Tibial nerve (tissue), 4 donors: ENCODE measurements at places on chromosomes 7 and 10. TPM values are rescaled to one million over a fixed set of nuclear protein-coding genes. Genes with fewer than 3 reads are reported as not detected.

GRCh38 chr7:42720991-42721796 is 190.7 kb downstream of the C7orf25 start:
- no peak for DNase-seq

DNA sequence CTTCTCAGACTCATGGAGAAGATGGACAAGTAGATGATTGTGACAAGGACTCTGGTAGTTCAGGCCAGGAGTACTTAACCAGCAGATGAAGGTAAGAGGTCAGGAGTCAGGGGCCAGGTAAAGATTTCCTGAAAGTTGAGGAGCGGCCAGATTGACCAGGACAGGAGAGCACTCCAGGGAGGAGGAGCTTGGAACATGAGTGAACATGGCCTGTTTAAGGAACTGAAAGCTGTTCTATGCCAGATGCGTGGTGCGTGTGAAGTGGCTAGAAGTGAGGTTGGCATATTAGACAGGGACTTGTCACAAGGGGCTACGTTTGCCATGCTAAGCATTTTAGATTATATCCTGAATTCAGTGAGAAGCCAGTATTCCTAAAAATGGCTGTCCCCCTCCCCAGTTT is 157.2 kb downstream of the WNT2 start:
- DNase-seq: no peak

GRCh38 chr10:31350891-31351290 is 31.9 kb downstream of the ZEB1 start:
- no peak for DNase-seq

GRCh38 chr7:51024867-51025266 is 242.2 kb upstream of the GRB10 start:
- no peak for DNase-seq

DNA sequence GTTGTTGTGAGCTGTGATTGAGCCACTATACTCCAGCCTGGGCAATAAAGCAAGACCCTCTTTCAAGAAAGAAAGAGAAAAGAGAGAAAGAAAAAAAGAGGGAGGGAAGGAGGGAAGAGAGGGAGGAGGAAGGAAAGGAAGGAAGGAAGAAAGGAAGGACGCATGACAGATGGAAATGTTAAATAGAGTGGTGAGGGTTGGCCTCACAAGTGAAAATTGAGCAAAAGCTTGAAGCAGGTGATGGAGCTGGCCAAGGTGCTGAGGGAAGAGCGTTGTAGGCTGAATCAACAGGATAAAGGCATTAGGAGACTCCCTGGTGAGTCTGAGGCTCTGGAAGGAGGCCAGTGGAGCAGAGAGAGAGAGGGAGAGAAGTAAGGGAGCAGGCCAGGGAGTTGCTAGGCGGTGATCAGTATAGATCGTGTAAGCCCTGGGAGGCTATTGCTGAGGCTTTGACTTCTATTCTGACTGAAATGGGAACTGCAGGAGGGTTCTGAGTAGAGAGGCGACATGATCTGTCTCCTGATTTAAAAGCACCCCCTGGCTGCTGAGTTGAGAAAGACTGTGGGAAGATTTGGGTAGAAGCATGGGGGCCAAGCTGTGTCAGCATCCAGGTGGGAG is 26.5 kb upstream of the TMEM248 start:
- no peak for DNase-seq

DNA sequence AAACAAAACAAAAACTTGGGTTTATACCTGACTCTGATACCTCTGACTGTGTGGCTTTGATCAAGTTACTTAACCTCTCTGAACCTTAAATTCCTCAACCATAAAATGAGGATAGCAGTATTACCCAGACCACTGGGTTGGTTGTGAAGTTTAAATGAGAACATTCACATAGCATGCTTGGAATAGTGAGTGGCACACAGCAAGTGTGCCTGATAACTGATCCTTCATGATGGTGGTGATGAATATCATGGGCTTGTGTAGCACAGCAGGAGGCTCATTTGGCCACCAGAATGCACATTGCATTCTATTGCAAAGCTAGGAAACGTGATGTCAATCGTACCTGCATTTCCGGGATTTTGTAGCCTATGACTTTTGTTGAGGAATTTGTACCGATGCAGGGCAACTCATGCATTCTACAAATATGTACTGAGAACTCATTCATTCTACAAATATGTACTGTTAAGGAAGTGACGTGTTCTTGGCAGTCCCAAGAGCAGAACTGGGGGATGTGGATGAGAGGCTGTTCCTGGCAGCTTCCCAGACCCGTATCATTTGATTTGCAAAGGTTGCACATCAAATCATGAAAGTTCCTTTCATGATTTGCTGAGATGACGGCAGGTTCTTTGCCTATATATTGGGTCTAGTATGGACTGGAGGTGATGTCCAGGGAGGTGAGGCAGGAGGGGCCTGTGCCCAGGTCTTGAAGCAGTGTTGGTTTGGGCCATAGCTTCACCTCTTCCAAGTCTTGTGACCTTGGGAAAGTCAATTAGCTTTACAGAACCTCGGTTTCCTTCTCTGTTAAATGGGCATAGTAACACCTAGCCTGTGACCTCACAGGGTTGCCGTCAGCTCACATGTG is 94.6 kb upstream of the SMNDC1 start:
- DNase-seq: no peak

DNA sequence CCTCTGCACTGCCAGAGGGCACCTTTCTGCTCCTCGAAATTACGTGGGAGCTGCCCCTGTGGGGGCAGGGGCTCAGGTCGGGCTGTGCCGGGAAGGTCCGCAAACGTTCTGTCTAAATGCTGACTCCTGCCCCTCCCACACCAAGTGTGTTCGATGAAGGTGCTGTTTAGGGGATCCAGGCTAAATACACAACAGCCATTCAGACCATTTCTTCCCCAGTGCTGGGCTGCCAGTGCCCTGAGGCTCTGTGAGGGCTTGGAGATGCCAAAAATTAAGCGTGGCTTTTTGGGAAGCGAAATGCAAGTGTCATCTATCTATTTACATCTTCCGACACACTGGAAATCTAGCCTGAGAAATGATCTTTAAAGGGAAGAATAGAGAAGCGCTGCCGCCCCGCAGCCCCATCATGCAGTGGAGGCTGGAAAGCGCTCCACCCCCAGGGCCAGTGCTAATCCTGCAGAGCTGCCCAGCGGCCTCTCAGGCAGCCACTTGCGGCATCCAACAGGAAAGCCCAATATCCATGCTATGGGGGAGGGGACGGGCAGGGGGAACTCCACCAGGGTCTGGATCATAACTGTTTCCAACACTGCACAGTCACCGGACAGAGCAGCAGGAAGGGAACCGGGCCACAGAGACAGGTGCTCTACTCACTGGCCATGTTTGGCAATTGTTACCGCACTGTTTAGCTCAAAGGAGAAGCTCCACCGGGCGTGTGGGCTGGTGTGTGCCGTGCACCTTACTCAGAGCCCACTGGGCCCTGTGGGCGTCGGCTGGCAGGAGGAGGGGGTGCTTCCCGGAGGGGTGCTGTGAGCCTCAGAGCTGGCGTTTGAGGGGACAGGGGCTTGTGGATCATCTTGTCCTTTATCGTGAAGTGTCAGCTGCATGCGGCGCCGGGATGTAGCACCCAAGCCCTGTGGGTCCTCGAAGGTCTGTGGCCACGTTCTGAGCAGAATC is 205.5 kb downstream of the DNAJB6 start:
- no peak for DNase-seq

DNA sequence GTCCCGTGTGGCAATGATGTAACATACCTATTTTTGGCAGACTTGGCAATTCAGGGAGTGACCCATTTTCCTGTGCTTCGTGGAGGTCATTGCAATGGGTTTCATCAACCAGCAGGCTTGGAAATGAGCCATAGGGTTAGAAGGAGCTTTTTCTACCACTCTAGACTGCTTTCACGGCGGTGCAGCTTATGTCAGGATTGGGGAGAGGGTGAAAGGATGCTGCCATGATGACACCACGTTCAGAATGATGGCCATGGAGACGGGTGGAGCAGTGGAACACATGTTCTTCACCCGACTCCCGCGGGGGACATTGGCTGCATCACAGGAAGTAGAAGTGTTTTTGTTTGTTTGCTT is 220.2 kb downstream of the EMX2 start:
- no peak for DNase-seq

Gene HIPK2
- total RNA-seq: 41.1 TPM

Gene ZNF117
- 22.2 TPM for total RNA-seq

Gene PRRT4
- 4.4 TPM for total RNA-seq
